ENCODE measurements at places on chromosomes 16 and 17.

DNA sequence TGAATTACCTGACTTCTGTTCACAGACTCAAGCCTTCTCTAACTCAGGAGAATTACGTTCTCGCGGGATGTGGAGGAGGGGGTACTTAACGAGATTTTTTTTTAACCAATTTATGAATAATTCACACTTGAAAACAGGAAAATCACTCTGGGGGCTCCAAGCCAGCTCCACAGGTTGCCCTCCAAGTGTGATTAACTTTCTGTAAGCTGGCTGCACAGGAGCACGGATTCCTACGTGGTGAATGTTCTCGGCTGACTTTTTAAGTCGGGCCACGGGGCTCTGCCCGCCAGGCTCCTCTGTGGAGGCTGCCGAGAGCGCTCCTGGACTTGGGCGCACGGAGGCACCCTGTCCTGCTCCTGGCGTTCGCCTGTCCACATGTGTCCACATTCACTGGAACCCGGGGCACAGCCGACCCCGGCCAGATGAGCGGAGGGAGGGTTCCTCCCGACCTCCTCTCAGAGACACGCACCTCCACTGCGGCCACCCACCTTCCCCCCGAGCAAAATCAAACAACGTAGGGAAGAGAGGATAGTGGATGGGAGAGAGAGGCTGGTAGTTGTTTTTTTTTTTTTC is 147.1 kb upstream of the CHMP6 start:
- DNase-seq: no peak

- no peak for DNase-seq
These were observed 10.9 kb downstream of the NHERF1 start for GRCh38 chr17:74759243-74759801.

- no peak for DNase-seq
These were observed 145.6 kb upstream of the MYOCD start for GRCh38 chr17:12519956-12520594.

- no peak for DNase-seq
These were observed 15.4 kb downstream of the SLC25A10 start for GRCh38 chr17:81727324-81728031.

- DNase-seq: no peak
These were observed 80.9 kb upstream of the MTMR4 start for GRCh38 chr17:58595194-58595792.

DNA sequence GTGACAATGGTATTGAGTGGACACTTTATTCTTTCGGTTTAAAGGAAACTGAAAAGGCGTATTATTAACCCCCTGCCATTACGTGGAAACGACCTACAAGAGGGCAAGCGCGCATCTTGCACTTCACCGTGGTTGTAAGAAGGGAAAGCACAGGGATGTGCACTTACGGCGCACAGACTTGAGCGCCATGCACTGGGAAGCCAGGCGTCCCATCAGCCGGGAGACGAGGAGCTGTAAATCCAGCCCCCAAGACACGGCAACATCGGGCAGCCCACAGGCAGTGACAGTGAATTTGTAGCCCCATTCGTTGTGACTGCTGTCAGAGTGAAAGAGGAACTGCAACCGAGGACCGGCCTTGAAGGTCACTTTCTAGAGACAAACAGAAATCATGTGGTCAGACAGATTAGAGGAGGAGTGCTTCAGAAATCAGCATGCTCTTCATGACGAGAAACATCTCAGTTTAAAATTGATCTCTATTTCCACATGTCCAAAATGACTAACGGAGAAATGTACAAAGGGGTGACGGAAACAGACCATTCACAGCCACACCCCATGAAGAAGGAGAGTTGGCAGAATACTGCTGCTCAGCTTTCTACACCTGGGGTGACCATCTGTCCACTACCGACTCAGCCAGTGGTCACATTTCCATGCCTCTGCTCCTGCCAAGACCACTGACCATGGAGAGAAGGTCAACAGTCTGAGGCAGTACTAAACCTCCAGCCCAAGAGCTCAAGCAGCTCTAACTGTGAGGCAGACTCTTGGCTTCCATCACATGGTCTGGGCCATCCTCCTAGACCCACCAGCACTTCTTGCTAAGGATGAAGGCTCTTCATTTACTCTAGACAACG is 68.6 kb downstream of the ZZEF1 start:
- no peak for DNase-seq

DNA sequence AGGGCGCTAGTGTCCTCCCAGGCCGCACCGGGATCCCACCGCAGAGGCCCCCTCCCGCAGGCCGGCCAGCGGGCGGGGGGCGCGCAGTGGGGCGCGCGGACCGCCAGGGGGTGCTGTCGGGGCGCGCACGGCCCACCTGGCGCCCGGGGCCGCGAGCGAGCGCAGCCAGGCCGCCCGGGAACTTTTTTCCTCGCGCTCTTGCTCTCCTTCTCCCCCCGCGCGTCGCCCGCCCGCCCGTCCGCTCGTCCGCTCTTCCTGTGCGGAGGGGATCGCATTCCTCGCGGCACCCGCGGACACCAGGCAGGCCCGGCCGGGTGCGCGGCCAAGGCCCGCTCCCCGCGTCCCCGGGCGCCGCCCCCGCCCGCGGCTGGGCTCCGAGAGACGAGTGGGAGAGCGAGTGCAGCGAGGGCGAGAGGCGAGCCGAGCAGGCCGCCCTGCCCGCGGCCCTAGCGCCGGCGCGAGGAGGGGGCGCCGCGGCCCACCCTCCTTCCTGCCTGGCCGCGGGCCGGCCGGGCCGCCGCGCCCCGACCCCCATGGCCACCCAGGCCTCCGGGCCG is at the start of gene RAI1:
Gene RAI1, plus strand, starts transcription at position 272 of the 557 bp plus-strand sequence. CDS start 111,491 bp downstream, outside the sequence.
- DNase-seq: peak; percentile 75

DNA sequence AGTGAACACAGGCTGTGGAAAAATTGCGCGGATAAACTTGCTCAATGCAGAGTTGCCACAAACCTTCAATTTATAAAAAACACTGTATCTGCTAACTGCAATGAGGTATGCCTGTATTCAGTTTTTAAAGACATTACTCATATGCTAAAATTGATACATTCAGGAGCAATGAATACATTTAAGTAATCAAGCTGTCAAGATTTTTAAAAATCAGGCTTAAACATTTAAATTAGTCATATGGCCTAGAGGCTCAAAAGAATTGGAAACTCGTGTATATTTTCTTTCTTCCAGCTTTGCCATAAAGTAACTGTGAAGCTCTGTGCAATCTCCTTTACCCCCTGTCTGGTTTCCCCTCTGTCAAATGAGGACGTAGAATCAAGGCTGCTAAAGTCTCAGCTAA is 4.1 kb downstream of the SYNRG start:
- DNase-seq: no peak

DNA sequence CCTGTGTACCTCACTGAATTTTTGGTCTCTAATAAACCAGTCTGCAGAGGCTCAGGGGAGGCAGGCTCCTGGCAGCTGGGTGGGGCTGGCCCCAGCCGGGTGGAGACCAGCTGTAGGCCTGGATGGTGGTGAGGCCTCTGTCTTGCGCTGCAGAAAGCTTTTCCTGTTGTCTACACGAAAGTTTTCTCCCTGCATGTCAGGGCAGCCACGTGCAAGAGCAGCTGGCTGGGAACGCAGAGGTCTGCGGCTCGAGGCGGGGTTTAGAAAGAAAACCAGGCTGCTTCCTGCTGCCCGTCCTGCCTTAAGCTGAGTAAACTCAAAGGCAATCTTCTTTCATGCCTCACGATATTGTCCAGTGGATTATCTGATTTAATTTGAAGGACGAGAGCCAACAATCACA is 2.4 kb downstream of the SERPINF1 start:
- DNase-seq: peak; percentile 25

GRCh38 chr16:68355447-68356248 is 44.8 kb downstream of the PRMT7 start:
- DNase-seq: no peak

DNA sequence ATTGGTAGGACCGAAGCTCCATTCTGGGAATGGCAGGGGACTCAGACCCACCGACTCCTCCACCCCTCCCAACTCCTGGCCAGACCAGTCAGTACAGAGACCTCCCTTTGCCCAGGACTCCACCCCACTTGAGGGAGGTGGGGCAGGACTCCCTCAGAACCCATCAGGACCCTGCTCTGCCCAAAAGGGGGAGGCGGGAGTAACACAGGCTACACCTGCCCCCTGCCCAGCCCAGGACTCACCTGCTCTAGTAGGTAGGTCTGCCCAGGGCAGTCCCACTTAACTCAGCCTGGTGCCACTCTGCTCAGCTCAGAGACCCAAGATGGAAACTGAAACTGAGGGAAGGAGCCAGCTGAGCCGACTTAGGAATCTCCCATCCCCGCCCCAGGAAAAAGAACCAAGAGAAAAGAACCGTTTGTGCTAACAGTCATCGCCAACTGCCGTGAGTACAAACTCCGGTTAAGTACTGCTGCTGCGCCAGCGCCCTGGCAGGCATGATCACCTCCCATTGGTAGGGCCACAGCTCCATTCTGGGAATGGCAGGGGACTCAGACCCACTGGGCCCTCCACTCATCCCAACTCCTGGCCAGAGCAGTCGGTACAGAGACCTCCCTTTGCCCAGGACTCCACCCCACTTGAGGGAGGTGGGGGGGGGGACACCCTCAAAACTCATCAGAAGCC is 503 bp downstream of the DHX58 start:
- DNase-seq: no peak

DNA sequence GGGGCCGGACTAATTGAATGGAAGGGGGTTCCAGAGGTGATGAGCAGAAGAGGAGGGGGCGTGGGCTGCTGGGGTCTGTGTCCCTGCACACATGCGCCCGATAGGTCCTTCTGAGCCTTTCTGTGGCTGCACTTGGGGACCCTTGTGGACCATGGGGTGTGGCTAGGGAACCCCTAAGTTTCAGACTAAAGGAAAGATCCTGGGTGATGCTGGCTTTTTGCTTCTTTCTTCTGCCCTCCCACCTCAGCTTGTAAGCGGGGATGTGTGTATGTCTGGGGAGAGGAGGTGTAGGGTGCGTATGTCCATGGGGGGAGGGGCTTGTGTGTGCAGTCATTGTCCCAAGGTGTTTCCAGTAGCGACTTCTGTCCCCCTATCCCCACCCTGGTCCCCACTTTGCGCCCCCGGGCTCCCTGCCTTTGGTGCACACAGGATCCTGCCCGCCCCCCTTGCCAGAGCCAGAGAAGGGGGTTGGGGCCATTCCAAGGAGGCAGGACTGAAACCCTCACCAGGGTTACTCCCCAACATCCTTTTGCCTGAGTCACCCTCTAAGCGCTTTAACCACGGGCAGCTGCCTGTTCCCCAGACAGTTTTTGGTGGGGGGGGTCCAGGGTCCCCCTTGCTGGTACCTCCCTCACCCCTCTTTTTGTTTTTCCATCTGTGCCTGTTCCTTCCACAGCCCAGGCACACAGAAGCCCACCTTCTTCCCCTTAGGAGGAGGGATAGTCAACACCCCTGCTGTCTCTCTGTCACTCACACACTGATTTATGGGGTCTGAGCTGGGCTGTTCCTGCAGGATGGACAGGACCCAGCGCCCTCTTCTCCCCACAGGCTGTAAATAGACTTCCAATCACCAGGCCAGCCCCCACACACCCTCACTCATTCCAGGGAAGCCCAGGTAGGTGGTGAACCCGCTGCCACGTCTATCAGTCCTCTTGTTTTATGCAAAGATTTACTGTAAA is 83.2 kb downstream of the ARHGAP23 start:
- no peak for DNase-seq

DNA sequence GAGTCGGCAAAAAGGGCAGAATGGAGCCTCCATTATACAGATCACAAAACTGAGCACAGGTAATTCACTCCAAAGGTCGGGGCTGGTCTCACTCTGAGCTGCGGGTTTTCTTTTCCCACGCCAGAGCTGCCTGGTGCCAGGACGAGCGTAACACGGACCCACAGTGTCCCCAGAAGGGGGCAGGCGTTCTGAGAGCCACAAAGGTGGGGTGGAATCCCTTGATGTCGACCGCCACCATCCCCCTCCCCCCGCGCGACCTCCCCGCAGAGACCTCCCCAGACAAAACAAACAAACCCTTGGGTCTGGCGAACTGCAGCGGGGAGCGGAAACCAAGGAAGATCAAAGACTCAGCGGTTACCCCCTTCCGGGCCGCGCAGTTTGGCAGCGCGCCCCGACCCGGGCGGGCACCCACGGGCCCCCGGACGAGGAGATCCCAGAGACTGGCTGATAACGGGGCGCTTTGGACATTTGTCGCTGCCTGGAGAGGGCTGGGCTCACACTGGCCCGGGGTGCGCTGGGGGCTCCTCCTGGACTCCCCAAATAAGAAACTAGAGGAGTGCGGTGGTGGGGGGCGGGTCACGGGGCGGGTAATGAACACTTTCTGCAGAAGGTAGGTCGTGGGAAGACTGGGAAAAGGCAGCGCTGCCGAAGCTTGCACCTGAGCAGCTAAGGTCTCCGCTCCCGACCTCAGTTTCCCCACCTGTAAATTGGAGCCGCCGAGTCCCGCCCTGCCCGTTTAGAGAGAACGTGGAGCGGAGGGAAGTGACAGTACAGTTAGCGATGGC is 664 bp upstream of the NKD1 start:
- DNase-seq: peak; percentile 36

DNA sequence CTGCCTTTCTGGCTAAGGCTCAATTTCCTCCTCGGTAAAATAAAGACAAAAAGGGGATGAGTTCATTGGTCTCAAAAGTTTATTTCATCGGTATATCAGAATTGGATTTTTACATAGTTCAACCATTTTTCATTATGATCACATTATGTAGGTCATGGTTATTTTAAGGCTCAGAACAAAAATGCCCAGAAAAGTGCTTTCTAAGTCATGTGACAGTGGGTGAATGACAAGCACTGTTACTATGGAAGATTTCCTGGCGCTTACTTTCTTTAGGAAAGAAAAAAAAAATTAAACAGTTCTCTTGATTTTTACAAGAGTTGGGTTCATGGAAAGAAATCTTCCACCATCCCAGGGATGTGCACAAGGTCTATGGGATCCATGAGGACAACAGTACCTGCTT is 117.9 kb upstream of the CES5A start:
- DNase-seq: no peak

- DNase-seq: no peak
These were observed 6.4 kb downstream of the SIAH1 start for GRCh38 chr16:48378836-48379235.

Data from activated T-cell treated with anti-CD3 and anti-CD28 coated beads for 48 hours (primary cell).